ENCODE measurements at places on chromosomes 6 and 20. TPM values are rescaled to one million over a fixed set of nuclear protein-coding genes. Genes with fewer than 3 reads are reported as not detected.

- no peak for DNase-seq
Observed at GRCh38 chr6:14986370-14986769, 259.5 kb upstream of the JARID2 start.

DNA sequence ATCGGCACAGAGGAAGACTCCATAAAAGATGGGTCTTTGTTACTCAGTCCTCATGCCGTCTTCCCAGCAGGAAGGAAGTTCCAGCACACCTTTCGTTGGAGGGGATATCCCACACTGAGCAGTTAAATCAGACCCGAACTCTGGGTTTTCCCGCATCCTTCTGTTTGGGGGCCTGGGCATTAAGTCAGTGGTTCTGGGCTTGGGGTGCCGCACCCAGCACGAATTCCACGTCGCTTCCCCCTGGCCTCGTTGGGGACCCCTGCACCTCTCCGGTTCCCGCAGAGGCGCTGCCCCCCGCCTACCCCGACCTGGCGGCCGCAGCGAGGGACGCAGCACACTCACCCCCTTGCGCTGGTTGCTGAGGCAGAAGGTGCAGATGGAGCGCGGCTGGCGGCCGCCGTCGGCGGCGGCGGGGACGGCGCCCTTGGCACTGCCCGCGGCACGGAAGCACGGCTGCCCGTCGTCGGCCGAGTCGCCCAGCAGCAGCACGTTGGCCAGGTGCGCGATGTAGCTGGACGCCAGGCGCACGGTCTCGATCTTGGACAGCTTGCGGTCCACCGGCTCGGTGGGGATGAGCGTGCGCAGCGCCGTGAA lies 641 bp downstream of the TCF15 start:
- no peak for DNase-seq

GRCh38 chr6:41040101-41040939 lies 1.3 kb upstream of the UNC5CL start:
- no peak for DNase-seq

- DNase-seq = no peak
Observed at GRCh38 chr20:19712721-19713260, 45.3 kb upstream of the RIN2 start.

DNA sequence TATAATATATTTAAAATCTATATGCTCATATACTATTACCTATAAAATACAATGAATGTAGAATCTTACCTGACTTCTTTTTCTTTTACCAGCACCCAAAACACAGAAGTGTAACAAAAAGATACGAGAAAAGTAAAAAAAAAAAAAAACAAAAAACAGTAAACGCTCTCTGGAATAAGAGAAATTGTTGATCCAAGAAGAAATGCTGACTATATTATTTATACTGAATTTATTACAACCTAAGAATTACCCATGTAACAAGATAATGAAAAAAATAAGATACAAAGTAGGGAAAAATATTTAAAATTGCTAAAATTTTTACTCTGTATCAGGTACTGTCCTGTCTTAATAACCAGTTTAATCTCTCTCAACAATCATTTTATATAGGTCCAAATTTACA lies 787.9 kb upstream of the MAN1A1 start:
- no peak for DNase-seq

DNA sequence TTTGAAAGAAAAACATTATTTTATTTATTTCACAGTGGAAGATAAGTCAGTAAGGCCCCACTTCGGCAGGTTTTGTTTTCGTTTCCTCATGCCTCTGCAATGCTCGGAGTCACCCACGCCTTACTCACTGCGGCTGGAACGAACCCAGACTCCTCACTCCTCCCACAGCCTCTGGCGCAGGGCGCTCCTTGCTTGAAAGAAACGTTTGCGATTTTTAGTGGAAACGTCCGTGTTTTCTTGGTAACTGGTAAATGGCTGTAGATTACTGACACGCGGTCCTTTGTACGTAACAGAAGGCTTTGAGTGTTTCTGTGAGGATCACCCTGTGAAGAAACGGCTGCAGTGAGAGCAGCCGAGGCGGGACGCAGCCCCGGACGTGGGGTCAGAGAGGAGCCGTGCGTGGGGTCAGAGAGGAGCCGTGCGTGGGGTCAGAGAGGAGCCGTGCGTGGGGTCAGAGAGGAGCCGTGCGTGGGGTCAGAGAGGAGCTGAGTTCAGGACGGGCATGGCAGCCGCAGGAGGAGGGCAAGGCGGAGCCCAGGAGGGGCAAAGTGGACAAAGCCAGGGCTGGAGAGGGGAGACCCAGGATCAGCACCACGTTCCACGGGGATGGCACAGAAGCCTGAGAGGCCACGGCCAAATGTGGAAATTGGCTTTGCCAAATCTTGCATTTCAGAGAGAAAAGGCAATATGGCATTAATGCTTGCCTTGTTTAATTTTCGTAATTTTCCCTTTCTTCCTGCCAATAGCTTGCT lies 198.6 kb upstream of the THBS2 start:
- peak; percentile 78 for DNase-seq

GRCh38 chr20:11790046-11790445 lies 127.6 kb upstream of the BTBD3 start:
- no peak for DNase-seq

GRCh38 chr6:11773581-11773980 lies 5.0 kb downstream of the ADTRP start:
- no peak for DNase-seq

- no peak for DNase-seq
Observed at GRCh38 chr6:73579389-73579788, 58.6 kb upstream of the EEF1A1 start.

DNA sequence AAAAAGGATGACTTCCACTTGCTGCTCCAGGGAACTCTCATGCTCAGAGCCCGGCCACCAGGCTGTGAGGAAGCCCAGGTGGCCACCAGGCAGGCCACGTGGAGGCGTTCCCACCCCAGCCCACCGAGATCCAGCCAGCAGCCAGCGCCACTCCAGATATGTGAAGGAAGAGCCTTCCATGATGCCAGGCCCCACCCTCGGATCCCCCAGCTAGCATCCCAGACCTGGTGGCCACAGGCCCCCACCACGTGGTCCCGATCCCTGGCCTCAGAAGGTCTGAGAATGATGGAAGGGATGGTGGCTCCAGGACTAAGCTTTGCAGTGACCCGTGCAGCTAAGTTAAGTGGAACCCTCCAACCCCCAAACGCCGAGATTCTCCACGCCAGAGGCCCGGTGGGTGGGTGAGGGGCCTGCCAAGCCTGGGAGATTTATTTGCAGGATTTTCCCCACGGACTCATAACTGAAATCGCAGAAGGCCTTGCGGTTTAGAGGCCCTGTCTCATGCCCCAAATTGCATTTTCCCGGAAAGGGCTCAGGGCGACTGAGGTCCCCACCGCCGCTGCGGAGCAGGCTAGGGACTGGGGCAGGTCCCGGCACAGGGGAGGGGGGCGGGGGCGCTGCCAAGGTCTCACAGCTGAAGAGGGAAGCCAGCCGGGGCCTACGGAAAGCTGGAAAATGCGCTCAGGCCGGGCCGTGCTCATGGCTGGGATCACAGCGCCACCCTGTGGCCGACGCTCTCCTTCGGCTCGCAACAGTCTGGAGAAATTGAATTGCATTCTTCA lies 31.1 kb upstream of the CST7 start:
- DNase-seq = peak; percentile 91

GRCh38 chr6:142937986-142938385 lies 7.0 kb downstream of the HIVEP2 start:
- DNase-seq = no peak

DNA sequence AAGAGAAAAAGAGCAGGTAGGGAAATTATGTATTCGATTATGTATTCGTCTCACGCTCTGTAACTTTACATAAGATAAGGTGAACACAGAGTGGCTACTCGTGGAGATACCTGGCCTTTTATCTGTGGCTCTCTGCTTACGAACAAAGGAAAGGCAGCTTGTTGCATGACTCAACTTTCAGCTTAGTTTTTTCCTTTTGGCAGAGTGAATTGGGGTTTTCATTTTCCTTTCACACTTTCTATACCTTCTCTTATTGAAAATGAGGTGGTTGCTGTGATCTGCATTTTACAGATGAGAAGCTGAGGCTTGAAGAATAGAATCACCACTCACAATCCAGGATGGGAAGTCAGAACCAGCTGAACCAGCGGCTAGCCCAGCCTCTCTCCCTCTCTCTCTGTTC lies 13.3 kb upstream of the KCNK15 start:
- DNase-seq = no peak

DNA sequence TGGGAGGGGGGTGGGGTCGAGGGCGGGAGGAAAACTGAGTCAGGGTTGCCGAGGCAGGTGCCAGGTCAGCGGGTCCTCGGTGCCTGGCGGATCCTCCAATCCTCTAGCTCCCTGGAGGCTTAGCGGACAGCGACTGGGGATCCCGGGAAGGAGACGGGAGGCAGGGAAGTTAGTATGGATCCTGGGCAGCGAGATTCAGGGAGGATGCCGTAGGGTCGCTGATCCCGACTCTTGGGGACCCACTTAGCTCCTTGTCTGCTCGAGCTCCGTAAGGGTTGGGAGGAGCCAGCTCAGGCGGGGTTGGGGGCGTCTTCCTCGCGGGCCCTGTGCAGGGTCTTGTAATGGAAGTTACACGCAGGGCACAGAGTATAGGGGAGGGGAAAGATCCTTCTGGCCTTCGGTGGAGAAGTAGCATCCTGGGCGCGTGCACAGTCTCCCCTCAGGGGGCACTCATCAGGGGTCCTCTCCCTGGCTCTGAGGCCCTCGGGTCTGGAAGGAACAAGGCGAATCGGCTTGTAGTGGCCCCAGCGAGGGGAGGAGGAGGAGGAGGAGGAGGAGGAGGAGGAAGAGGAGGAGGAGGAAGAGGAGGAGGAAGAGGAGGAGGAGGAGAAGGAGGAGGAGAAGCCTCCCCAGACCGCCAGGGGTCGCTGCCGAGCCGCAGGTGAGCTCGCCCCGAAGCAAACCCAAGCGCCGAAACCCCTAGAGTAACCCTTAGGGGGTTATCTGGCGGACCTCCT lies 6.4 kb upstream of the SLC12A5 start:
- DNase-seq = peak; percentile 95

DNA sequence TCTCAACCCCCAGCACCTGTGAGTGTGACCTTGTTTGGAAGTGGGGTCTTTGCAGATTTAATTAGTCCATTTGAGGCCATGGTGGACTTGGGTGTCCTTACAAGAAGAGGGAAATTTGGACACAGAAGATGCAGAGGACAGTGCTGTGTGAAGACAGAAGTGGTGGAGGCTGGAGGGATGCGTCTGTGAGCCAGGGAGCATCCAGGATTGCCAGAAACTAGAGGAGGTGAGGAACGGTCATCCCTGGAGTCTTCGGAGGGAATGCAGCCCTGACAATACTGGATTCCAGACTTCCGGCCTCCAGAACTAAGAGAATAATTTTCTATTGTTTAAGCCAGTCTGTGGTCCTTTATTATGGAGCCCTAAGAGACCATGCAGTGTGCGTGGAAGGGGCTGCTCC lies 22.9 kb upstream of the NPBWR2 start:
- DNase-seq = no peak

DNA sequence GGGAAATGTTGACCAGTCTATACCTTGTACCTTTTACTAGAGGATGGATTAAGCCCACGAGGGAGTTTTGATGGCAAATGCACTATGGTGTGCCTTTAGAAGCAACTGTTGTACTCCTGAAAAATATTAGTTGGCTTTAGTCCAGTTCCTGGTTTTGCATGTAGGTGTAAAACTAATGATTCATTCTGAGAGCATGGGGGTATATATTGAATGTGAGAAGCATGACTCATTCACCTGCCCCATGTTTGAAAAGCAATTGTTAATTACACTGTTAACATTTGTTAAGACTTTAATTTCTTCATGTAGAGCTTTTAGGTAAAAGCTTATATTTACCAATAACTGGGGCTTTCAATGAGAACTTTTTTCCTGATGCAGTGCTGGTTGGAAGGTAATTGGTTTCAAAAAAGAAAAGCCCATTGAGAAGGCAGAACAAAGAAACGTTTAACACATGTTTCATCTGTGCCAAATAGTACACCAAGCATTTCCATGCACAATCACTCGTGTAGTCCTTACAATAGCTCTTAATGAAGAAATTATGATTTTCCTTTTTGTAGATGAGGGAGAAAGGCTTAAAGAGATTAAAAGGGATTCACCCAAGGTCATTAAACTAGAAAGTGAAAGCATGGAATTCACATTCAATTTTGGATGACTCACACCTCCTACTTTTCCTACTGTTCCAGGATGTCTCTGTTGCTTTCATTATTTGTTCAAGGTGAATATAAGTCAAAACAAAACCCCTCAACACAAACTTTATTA lies 134.1 kb downstream of the CCDC170 start:
- no peak for DNase-seq

GRCh38 chr6:74167511-74167910 lies 471.5 kb downstream of the CD109 start:
- DNase-seq = no peak

DNA sequence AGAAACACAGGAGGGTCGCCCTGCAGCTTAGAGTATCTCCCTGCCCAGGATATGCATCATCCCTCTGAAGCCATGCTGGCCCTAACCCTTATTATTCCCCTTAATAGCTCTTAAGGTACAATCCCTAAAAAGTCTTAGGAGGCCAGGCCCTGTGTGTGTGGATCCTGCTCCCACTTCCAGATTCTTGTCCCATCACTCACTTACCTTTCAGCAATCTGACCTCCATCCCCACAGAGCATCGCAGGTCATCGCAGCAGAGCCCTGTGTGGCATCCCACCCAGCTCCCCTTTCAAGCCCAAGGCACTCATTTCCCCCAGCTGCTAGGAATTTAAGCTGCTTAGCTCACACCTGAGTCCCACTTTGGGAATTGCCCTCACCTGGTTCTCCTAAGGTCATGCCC lies 223.8 kb upstream of the SMLR1 start:
- DNase-seq = no peak

- DNase-seq = no peak
Observed at GRCh38 chr6:151434369-151434768, 17.6 kb downstream of the RMND1 start.

DNA sequence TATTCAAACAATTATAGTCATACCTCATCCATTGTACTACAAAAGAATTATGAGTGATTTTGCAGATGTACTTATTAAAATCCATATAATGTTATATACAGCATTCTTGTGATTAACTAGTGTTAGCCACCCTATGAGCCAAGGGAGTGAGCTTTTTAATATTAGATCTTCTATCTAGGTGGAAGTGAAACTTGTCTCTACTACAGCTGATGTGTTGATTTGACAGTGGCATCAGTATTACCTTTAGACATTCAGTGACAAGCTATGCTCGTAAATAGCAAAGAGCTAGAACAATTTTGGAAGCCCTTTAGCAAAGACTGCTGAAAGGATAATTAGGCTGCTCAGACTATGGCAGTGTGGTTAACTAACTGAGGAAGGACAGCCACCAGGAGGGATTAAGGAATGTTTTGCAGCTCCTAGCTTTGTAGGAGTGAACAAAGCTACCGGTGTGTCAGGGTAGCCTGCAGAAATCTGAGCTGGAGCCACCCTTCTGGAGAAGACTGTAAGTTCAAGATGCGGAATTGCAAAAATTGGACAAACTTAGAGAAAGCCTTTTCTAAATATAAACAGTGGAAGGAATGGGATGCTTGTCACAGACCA lies 73.7 kb downstream of the AFG1L start:
- no peak for DNase-seq

The SLC22A16 gene
- 0.11 TPM for polyA plus RNA-seq

The SLC17A1 gene
- not detected for polyA plus RNA-seq

The LCA5 gene
- polyA plus RNA-seq = 18.7 TPM

The TASP1 gene
- 18.6 TPM for polyA plus RNA-seq

The FARS2 gene
- 16.5 TPM for polyA plus RNA-seq

The KCNK16 gene
- polyA plus RNA-seq = 0.34 TPM

The SLC17A2 gene
- polyA plus RNA-seq = not detected

Data from left lung (tissue), 14 donors.